Central memory CD4-positive, alpha-beta T cell (primary cell): ENCODE measurements at places on chromosomes 2 and 18.
A peak's percentile ranks its signal among the peaks of the same experiment; 100 is the strongest.

DNA sequence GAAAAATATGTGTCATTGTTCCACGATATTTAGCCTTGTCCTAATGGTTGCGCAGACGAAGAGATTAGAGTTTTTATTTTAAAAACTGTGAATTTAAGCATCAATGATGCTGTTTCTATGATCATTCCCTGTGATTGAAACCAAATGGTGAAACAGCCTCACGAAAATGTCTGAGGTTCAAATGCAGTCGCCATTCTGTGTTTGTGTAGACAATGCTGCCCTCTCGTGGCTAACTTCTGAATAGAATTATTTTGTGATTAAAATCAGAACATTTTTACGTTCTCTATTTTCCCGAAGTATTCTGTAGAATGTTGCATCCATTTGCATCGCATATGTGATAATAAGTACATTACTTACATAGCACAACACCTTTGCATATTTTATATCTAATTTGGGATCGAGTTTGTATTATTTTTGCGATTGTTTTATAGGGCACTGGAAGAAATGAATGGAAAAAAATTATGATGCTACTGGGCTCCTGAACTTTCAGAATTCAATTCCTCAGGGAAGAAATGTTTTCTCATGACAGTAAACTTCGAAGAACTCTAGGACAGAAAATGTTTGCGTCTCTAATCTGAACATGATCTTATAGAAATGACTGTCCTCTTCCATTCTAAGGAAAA, 54.8 kb upstream of the CREB1 start:
- peak; percentile 45 for DNase-seq

DNA sequence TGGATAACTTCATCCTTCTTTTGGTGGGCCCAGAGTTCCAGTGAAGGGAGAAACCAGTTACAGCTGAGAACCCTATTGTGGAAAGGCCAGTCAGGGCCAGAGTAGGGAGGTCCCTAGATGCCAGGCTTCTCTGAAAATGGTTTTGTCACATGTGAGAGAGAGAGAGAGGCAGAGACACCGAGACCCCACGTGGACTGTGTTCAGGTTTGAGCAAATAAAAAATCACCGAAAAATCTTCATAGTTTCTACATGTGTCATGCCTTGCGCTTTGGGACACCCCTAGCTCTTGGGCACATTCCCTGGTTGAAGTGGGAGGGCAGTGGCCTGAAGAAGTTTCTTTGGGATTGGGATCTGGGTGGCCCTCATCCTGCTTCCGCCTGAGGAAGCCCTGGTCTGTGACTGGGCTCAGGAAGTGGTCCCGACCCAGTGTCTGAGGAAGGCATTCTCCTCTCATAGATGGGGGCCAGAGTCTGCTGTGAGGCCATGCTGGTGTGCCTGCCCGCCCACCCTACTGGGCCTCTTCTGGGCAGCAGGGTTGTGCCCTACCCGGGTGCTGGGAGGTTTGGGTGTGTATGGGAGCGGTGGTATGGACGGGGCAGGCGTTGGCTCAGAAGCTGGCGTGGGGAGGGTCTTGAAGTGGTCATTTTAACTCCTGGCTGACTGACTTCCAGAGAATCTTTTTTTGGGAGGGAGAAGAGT, 16.1 kb downstream of the NCK2 start:
- DNase-seq = no peak

GRCh38 chr2:29950481-29950880, 29.1 kb upstream of the ALK start:
- no peak for DNase-seq

- peak; percentile 17 for DNase-seq
Observed at GRCh38 chr18:77004555-77005380, 127.8 kb downstream of the MBP start.

DNA sequence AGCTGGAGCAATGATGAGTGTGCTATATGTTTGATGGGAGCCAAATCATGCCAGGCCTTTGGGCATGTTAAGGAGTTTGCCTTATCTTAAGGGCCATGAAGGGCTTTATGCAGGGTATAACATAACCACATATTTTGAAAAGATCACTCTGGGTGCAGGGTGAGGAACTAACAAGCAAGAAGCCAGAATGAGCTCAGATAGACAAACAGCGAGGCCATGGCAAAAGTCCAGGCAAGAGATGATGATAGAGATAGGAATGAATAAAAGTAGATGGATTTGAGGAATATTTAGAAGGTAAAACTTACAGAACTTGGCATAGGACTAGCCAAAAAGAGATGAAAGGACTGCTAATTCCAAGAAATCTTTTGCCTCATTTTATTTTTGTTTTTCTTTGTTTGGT, 6.7 kb downstream of the GALNT3 start:
- DNase-seq = no peak

DNA sequence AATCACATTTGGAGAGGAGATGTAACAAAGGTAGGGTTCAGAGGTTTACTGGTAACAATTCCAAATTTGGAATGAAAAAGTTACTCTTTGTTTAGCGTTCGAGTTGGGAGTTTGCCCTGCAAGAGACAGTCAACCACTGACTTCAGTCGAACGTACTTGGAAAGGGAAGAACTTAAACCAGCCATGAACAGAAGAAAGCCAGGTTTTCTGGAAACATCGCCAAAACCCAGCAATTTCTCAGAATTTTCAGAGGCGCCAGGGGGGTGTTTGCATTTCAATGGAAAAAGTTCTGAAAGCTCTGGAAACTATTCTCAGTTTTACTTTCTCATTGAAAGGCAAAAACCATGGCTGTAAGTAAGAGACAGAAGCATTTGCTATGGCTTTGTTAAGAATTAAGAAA, 28.5 kb upstream of the AQP4 start:
- no peak for DNase-seq

DNA sequence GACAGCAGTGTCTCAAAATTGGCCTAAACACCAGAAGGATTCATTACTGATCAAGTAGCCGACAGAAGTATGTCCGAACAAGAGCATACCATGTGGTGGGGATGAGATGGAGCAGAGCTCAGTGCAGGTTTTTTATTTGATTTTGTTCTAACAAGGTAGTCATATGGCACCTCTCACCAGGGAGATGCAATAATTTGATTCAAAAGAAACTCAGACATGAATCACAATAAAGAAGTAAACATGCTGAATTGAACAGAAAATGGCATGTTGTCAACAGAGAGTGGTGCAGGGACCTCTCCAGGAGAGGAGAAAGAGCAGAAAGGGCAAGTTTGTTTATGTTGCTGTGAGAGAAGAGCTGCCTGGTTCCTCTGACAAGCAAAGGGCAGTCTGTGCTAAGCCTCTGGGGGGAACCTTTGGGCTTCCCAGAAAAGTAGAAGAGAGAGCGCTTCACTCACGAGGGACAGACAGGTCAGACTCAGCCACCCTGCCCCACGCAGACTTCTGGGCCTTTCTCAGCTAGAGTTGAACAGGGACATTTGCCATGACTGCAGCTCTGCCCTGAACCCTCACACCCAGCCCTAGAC, 351.3 kb upstream of the RAB12 start:
- DNase-seq = no peak

GRCh38 chr2:218986148-218986761, 1.3 kb upstream of the FEV start:
- DNase-seq = no peak

GRCh38 chr2:46915281-46915810, at the start of gene MCFD2:
TSS of gene MCFD2 (minus strand) at chr2:46915806. CDS start at chr2:46909171, 6,635 bp downstream.
- DNase-seq = no peak

- DNase-seq = no peak
Observed at GRCh38 chr18:49811151-49811938, 2.0 kb downstream of the ACAA2 start.

- DNase-seq = no peak
Observed at GRCh38 chr2:232497348-232497747, 9.7 kb upstream of the ECEL1 start.

DNA sequence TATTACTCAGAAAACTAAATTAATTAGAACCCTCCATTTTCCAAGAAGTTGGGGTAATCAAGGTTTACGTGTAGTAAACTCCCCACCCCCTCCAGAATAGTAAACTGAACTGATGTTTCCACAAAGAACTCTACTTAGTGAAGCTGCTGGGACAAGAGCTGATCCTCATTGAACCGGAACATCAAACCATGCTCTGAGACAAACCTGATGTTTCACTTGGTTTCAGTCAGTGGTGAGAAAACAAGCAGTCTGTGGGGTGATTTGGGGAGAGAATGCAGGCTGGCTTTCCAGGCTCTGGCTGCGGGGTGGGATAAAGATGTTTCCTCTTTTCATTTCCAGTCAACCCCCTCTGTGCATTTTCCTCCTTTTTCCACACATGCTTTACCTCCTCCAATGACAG, 38.2 kb downstream of the CELF4 start:
- DNase-seq = no peak
